NCI-H1092 treated with DMSO at 0.1 percent for 48 hours (cell line): ENCODE measurements at places on chromosomes 4 and X.

DNA sequence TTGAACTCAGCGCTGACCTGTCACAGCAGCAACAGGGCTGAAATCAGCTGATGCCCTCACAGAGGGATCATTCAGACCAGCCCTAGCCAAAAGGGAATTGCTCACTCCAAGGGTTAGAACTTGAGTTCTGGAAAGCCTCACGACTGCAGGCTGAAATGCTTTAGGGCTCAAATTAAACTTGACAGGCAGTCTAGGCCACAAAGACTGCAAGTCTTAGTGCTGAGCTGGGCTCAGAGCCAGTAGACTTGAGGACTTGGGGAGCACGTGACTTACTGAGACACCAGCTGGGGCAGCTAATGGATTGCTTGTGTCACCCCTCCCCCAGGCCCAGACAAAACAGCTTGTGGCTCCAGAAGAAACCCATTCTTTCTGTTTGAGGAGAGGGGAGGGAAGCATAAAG, 119.0 kb upstream of the SLC6A14 start:
- no peak for DNase-seq

DNA sequence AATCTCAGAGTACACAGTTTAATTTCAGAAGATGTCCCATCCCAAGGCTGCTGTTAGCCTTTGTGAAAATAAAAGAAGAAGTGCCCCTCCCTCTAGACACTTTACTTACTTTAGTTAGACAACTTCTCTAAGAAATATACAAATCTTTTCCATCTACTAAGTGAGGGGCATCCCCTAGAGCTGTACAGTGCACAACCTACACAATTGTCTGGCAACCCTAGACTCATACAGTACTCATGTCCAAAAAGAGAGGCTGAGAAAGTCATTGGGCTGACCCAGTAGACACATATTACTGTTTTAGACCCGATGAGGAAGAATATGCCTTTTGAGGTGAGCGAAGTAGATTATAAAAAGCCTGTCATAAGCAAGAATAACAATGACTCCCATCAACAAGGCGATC, 297.6 kb downstream of the IDS start:
- no peak for DNase-seq

DNA sequence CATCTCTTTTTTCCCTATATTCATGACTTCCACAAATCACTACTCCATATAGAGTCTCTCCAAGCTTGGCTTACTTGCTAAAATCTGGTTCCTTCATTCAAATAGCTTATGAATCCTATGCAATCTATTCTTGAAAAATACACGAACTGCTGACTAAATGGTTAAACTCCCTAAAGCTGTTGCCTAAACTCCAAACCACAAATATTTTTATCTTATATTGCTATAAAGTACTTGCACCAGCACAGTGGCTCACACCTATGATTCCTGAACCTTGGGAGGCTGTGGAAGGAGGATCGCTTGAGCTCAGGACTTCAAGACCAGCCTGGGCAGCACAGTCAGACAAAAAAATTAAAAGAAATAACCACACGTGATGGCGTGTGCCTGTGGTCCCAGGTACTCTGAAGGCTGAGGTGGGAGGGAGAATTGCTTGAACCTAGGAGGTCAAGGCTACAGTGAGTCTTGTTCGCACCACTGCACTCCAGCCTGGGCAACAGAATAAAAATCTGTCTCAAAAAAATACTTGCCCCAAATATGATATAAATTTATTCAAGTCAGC, 2.2 kb downstream of the FBXO8 start:
- DNase-seq, result no peak

DNA sequence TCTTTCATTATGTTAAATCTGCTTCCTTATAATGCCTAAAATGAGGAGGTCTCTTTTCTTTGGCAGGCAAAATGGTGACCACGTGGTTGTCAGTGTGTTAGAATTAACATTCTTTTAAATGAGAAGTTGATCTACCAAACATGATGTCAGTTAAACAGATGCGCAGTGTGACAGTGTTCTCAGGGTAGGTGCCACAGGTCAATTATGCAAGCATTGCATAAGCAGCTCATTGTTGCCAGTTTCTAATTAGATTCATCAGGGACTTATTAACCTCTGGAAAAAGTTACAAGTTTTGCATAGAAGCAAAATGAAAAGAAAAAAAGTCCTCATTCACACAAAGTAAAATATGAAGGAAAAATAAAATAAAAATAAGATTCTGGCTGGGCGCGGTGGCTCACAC, 324.1 kb upstream of the GALNT7 start:
- no peak for DNase-seq

- DNase-seq, result no peak
Measured at GRCh38 chr4:108532738-108533137, 87.6 kb upstream of the RPL34 start.

- DNase-seq, result no peak
Measured at GRCh38 chrX:154505734-154506133, 10.3 kb downstream of the FAM3A start.

DNA sequence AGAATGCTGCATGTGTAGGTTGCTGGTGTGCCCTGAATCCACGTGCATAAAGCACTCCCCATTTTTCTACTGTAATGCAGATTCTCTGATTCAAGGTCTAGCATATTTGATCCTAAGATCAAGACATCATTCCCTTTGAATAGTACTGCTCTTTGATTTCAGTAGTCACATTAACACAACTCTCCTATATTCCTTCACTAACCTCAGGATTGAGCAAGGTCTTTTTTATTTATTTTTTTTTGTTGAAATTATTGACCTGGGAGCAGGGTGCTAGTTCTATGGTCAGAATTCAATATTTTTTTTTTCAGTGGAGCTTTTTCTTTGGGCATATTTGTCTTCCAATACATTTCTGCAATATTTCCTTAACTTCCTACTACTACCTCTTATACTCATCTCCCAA, 245.7 kb downstream of the RBMX2 start:
- no peak for DNase-seq

DNA sequence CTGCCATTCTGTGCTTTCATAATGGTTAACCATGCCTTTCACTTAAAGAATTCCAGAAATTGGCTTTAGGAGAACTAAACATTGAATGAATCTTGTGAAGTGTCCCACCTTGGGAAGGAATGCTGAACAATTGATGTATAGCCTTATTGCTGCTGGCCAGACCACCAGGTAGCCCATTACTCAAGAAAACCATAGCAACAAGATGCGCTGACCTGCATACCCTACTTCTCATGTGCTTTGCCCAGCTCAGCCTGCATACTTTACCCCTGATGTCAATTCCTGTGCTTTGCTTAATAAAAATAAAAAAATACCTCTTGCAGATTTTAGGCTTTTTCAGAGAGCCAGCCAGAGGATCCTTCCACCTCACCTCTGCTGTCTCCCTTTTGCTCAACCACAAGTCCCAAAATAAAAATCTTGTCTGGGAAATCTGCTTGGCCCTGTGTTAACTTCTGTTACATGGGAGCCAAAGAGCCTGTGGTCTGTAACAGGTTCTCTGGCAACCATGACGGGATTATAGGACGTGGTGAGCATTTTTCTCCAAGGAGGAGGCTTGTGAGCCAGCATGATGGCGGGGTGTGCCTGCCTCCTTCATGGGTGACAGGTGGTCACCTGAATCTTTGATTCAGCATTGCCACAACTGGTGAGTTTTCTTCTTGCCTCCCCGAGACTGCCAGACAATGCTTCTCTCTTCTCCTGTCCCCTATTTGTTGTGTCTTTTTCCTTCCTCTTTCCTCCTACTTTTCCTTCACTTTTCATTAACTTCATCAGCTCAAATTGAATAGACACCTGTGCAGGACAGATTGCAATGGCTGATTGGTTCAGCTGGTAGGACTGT, 106.8 kb downstream of the ARSJ start:
- no peak for DNase-seq

DNA sequence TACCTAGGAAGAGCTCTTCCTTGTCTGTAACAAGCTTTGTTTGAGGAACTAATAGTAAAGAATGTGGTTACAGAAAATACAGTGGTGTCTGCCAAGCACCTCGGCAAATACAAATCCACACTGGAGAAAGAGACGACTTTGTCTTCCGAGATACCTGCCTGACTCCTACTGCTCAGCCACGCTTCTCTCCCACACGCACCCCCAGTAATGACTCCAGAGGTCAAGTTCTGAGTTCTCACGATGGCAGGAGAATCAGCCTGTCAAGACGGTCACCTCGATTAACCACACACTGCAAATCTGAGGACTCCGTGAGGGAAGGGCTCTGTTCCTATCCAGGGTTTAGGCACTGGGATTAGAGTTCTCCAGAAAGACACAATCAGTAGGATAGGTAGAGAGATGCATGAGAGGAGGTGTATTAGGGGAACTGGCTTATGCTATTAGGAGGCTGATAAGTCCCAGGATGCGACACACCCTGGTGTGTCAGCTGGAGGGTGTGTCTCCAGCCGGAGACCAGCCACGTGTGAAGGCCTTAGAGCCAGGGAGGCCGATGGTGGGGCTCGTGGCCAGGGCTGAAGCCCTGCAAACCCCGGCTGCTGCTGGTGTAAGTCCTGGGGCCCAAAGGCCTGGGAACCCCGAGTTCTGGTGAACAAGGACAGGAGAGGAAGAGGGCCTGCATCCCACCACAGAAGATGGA, 8.4 kb upstream of the TRIML2 start:
- DNase-seq, result no peak

GRCh38 chrX:19924285-19924684, 36.9 kb upstream of the SH3KBP1 start:
- no peak for DNase-seq

DNA sequence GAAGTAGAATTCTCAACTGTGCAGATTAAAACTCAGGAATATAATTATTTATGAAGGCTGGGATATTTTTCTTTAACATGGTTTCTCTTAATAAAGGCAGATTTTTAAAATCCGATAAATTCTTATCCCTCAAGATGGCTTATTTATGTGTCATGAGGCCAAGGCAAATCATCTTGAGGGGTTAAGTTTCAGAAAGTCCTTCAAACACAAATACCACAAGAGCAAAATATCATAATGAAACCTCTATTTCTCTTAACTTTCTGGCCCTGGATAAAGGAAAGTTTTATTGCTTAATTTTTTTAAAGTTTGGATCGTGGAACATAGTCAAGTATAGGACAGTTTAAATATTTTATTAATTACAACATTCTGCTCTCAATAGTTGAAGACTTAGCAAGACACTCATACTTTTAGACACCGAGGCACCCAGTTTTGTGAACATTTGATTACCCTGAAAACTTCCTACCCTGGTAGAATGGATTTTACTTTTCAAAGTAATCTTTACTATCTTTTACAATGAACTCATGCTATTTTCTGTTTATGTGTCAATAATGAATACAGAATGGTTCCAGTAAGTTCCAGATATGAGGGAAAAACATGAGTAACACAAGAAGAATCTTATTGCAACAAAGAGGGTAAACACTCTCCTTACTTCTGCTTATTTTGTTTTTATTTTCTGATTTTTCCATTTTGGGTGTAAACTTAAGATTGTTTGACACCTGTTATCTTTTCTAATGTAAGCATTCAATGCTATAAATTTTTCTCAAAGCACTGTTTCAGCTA, 200.7 kb upstream of the IL15 start:
- DNase-seq, result no peak

DNA sequence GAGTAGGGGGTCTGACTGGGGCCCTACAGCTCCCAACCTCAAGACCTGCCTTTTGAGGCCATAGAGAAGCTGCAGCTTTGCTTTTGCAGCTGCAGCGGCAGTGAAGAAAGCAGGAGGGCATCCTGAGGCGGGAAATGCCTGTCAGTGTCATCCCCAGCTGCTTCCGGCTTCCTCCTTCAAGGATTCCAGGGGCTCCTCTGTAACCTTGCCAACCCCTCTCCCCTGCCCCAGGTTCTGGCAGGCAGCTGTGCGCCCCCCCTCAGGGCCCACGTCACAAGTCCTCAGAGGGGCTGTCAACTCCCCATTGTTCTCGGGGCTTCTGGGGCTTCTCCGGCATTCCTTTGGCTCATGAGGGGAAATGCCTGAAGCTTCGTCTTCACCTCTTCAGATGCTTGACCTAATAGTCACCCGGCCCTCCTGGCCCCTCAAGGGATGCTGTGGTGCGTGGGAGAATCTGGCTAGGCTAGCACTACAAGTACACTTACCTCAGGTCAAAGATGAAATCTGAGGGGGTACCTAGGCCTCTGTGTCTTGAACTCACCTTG, 31.9 kb downstream of the APLN start:
- DNase-seq, result no peak

GRCh38 chr4:69075061-69075792, 21.0 kb upstream of the UGT2B7 start:
- DNase-seq, result no peak

DNA sequence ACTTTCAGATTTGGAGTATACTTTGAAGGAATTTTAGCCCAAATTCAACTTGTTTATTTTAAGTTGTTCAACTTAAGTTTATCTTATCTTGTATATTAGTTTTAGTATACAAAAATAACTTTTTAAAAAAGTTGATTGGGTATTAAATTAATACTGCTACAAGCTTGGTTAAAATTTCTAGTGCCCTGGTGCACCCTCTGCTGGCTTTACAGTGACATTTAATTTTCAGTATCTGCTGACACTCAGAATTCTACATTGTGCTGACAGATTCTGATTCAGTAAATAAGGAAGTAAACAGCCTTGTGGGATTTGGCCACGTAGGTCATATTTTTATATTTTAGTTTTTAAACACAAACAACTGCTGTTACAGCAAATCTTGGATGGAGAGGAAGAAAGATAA, 2.9 kb downstream of the EDA start:
- peak; percentile 41 for DNase-seq

- no peak for DNase-seq
Measured at GRCh38 chrX:22788221-22788620, 211.5 kb upstream of the DDX53 start.

DNA sequence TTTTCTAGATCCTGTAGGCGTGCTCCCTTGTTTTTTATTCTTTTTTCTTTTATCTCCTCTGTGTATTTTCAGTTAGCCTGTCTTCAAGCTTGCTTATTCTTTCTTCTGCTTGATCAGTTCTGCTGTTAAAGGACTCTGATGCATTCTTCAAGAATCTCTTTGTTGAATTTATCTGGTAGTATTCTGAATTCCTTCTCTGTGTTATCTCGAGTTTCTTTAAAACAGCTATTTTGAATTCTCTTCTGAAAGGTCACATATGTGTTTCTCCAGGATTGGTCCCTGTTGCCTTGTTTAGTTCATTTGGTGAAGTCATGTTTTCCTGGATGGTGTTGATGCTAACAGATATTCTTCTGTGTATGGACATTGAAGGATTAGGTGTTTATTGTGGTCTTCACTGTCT, 15.3 kb downstream of the RAB33B start:
- no peak for DNase-seq

DNA sequence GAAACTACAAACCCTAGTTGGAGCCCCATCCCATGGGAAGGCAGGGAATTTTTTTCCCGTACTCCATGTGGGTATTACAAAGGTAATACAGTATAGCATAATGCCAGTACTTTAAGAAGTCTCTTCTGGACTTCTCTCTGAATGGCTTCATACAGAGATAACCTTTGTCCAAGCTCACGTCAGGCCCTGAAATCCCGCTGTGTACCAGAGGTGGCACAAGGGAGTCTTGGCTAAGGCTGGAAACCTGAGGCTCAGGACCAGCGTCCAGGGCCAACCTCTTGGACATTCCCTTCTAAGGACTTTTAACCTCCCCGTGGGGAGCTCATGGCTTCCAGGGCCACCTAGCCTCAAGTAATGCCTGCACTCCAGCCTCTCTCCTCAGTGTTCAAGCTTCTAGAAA, 338.9 kb upstream of the FAM241A start:
- no peak for DNase-seq
